Dorsolateral prefrontal cortex (tissue), 122 donors: ENCODE measurements at places on chromosomes 7 and 10.

GRCh38 chr7:68682910-68683309 is 915.4 kb upstream of the AUTS2 start:
- no peak for DNase-seq

DNA sequence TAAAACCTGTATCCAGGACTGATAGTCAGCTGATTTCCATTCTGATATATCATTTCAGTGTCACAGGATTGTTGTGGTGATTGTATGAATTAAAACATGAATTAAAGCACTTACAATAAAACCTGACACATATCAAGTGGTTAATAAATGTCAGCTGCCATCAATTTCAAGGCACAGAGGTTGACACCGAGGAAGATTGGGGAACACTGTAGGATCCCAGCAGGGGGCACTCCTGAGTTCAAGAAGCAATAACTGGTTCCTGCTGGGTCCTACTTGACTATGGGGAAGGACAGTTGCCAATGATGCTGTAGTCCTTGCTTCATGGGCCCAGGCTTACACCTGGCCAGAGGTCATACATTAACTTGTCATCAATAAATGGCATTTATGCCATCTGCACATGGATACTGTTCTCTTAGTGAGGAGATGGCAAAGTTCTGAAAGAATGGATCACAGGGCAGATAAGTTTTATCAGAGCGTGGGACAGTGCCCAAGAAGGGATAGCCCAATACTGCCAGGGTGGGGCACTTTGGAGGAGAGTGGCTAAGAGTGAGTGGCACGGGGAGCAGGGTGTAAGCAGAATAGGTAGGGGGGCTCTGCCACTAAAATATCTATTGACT is 24.1 kb downstream of the FZD1 start:
- DNase-seq, result peak; percentile 39

- DNase-seq, result no peak
These were observed 435.2 kb upstream of the ETV1 start for GRCh38 chr7:14424675-14425074.

- no peak for DNase-seq
These were observed 639.9 kb downstream of the TYW1 start for GRCh38 chr7:67636348-67637022.

DNA sequence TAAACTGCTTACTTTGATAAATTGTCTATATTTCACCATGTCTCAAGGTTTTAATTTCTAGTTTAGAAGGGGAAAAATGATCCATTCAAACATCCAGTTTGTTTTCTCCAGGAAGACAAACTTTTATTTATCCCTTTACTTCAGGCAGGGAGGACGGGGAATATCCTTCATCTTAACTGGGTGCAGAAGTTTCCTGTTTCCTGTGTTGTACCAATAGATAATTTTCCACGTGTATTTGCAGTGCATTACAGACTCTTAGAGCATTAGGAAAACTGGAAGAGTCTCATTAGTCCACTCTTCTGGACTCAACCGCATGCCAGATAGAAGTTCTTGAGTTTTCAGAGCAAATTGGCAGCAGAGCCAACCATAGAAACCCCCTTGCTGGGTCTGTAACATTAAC is 39.4 kb upstream of the PIP4K2A start:
- no peak for DNase-seq
